ENCODE measurements at places on chromosomes 3 and 15.

DNA sequence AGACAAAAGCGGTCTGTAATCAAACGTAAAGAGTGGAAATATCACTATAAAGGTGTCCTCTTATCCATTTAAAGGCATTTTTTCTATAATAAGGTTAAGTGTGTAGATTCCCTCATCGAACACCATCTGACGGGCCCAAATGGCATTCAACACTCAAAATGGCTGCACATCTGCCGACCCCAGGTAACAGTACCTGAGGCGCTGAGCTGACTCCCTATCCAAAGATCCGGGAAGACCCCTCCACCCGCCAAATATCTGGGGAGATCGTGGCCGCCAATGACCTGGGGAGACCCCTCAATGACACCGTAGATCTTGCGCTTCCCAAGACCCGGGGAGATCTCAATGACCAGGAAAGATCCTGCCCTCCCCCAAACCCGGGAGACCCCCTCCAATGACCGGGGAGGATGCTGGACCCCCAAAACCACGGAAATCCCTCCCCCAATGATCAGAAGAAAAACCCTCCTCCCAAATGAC, 476 bp downstream of the IP6K2 start:
- no peak for DNase-seq

DNA sequence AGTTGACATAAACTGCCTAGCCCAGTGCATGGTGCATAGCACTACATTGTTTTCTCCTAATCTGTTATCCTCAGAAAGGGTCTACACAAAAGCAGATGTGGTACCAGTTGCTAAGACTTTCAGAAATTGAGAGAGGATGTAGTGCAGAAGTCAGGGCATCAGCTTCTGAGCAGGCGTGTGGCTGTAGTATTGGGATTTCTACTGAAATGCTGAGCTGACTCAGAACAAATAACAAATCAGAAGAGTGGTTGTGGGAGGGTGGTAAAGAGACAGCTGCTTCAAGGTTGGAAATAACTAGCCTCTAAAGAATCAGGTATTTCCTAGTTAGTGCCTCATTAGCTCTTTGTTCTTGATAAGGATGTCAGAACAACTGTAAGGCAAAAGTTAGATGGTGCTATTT, 161.3 kb downstream of the AKAP13 start:
- no peak for DNase-seq

GRCh38 chr3:77931255-77932009, 891.5 kb downstream of the ROBO2 start:
- no peak for DNase-seq

GRCh38 chr3:78809966-78810365, 957.8 kb downstream of the ROBO1 start:
- DNase-seq = no peak

GRCh38 chr3:60573494-60573893, 677.8 kb downstream of the FHIT start:
- no peak for DNase-seq

- no peak for DNase-seq
These were observed 189.4 kb downstream of the UBE3A start for GRCh38 chr15:25249236-25250010.

DNA sequence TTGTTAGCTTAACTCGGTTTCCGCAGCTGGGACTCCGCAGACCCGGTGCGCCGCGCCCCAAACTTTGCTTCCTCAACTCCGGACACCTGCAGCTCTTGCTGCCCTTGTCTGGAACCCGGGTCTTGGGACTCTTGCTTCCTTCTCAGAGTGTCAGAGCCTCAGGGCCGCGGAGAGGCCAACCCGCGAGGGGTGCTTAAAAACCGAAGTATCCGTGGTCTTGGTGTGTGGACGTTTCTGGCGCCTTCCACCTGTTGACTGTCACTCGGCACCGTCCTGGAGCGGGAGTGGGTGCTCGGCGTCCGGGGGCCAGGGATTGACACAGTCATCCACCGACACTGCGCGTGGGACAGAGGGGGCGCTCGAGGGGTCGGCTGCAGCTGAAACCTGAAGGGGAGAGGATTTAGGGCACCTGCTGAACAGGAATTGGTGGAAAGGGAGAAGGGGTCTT, 386 bp downstream of the SQOR start:
- DNase-seq = peak; percentile 41

DNA sequence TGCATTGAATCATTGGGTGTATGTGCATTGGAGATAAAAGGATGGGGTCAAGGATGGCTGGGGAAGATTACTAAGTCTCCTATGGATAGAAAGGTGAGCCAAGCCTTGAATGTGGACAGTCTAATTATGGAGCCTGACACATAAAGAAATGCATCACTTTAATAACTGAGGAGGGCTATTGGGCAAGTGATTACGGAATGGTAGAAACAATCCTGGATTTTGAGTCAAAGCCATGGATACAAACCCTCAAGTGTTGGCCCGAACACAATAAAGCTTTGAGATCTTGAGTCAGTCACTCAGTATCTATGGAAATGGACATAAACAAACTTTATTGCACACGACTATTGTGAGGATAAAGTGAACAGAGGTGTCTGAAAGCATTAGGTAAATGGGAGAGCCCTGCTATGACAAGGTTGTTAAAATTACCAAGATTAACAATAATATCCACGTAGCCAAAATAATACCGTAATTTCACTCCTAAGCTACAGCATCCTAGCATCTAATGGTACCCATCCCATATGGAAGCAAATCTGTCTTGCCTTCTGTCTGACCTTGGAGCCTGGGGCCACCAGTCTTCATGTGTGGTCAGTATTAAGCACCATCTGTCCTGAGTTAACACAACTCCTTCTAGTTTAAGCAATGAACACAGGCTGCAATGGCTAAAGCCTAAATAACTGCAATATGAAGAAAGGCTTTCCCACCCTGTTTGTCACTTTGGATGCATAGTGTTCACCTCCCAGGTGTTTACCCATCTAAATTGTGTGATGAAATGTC, 136.9 kb upstream of the PRICKLE2 start:
- DNase-seq = no peak

DNA sequence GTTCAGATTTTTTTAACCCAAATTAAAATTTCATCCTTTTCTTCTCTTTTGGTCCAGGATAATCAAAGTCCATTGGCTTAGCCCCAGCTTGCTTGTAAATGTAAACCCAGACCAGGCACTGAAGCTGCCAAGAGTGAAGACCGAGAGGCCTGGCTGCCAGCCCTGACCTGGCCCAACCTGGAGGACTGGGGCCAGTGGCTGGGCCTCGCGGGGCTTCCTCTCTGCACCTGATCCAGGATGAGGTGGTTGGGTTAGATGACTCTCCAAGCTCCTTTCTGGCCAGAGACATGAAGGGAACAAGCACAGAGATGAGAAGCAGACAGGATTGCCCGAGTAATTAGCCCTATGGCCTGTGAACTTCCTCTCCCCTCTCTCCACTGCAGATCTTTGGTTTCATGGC, 50.6 kb downstream of the CMTM6 start:
- no peak for DNase-seq

All from activated naive CD4-positive, alpha-beta T cell (primary cell).